ENCODE measurements at places on chromosomes 3 and 15.

GRCh38 chr15:78054966-78055365, 22.5 kb downstream of the TBC1D2B start:
- DNase-seq, result no peak

DNA sequence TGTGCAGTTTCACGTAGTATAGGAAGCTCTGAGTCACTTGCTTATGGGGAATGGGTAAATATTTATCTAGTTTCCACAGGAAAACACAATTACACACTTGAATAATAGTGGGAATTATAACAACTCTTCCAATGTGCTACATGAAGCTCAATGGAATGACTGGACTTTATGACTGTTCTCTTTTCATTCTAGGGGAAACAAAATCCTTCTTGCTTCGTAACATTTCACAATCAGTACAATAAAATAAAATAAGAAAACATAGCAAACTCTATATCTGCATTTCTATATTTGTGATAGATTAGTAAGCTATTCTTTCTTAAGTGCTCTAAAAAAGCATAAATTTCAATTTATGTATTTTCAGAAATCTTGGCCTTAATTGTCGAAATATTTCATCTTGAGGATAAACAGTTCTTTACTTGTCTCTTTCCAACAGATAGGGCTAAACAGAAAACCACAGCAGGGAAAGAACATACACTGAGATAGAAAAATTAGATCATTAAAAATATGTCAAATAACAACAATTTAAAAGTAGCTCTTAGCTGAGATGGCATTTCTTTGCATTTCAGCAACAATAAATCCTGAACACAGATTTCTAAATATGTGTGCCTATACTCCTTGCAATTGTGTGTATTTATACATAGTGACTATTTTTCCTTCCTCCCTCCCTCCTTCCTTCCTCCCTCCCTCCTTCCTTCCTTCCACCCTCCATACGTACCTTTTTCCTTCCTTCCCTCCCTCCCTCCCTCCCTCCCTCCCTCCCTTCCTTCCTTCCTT, 395.5 kb upstream of the KCNMB2 start:
- DNase-seq, result no peak

GRCh38 chr3:54274607-54275006, 152.3 kb downstream of the CACNA2D3 start:
- no peak for DNase-seq

GRCh38 chr3:184540777-184541681, 20.6 kb upstream of the EPHB3 start:
- DNase-seq, result peak; percentile 77

- no peak for DNase-seq
These were observed 88.8 kb downstream of the TAMM41 start for GRCh38 chr3:11757929-11758328.

GRCh38 chr3:78221300-78221699, 1181.4 kb downstream of the ROBO2 start:
- DNase-seq, result no peak

Data from activated gamma-delta T cell treated with Interleukin-2 at 50 U/mL for 16 hours (primary cell).